ENCODE measurements at places on chromosomes 1 and 21.

GRCh38 chr1:44970317-44970716 is 16.1 kb downstream of the EIF2B3 start:
- DNase-seq, result peak; percentile 72

DNA sequence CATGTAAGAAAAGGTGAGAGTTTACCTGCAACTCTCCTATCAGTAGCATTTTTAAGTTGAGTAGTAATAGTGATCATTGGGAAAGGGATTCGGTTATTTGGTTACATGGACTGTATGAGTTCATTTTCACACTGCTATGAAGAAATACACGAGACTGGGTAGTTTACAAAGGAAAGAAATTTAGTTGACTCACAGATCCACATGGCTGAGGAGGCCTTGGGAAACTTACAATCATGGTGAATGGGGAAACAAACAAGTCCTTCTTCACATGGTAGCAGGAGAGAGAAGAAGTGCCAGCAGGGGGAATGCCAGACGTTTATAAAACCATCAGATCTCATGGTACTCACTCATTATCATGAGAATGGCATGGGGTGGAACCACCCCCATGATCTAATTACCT is 59.3 kb upstream of the FBXO28 start:
- DNase-seq, result no peak

- DNase-seq, result no peak
These were observed 14.0 kb upstream of the SARS1 start for GRCh38 chr1:109199710-109200109.

DNA sequence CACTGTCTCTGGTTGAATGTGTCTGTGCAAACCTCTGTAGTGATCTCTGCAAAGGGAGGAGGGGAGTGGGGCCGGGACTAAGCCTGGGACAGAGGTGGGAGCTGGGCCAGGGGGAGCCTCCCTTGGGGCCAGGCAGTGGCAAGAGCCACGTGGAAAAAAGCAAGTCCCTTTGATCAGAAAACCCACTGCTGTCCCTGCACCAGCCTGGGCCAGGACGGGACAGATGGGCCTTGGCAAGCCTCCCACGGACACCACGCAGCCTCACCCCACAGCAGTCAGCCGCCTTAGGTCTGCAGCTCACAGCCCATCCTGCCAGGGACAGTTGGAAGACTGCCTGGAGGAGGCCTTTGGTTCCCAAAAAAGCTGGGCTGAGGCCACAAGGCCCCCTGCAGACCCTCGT is 11.7 kb upstream of the TRAPPC10 start:
- no peak for DNase-seq

GRCh38 chr1:71350805-71351204 is 270.0 kb upstream of the ZRANB2 start:
- peak; percentile 33 for DNase-seq

DNA sequence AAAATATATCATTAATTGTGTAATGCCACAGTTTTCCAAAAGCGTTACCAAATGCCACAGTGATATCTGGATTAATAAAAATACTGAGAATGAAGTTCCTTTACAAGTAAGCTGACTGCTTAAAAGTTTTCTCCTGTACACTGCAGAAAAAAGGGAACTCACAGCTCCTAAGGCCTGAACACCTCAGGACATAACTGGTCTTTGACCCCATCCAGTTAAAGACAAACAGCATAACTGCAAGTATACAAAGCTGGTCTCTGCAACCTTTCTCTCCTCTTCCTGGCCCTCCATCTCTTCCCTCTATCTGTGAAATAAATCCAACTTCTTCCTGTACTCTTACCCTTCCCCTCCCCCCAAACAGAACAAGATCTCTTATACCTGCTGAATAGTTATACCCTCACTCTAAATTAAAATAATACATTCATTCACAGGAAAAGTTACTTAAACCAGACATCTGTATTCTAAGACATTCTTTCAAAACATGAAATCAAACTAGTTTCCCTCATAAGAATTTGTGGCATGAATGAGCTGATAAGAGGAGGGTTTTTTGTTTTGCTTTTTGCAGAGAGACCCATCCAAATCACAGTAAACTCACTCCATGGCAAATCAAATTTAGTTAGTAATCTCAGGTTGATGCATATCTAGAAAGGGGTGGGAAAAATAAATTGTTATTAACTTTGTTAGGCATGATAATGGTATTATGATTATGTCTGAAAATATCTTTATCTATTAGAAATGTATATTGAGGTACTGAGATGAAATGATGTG is 2.9 kb downstream of the DIPK1A start:
- DNase-seq, result peak; percentile 29

DNA sequence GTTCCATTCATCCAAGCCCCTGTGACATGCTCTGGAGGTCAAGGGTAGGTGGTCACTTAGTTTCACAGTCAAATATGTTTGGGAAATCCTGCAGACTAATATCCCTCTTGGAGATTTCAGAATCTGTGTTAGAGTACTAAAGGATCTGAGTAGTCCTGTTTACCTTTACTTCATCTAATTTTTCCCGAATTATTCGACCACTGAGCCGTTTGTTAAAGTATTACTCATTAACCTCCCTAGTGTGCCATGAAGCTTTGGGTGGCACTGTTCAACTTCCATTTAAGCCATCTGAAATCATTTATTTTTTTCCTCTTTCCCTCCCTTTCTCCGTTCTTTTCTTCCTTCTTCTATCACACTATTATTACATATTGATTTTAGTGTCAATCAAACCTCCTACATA is 109.9 kb downstream of the NGF start:
- no peak for DNase-seq

DNA sequence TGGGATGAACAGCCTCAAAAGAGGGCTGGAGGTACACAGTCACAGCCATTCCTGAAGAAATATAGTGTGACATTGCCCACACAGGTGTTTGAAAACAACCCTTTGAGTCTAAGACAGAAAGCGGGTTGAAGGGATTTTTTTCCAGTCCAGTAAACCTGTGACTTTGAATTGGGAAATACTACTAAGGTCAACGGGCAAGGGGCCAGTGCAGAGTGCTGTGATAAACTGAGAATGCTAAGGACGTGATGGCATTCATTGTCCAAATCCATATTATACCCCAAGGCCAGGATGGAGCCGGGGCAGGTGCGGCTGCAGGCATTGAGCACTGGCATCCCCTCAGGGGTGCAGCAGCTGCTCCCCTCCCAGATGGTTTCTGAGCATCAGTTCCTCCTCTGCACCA is 36.6 kb downstream of the KIAA0040 start:
- DNase-seq, result no peak

DNA sequence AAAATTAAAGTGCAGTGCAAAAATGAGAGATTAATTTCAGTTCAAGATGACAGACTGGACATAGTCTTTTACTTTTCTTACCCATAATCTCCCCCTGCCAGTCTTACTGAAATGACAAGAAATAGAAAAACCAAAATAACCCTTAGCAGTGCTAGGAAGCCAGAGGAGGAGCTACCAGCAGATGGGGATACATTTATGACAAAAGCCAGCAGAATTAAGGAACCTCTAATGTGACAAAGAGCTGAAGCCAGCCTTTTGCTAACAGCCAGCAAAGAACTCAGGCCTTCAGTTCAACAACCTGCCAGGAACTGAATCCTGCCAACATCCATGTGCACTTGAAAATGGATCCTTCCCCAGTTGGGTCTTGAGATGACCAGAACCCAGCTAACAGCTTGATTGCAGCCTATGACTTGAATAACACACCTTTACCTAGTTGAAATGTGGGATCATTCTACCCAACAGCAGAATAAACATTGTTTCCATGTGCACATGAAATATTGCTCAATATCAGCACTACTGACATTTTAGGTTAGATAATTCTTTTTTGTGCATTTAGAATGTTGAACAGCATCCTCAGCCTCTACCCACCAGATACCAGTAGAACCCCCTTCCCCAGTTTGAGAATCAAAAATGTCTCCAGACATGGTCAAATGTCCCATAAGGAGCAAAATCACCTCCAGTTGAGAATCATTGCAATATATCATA is 7.9 kb upstream of the TRAF5 start:
- no peak for DNase-seq

- no peak for DNase-seq
These were observed 4.7 kb downstream of the GPR3 start for GRCh38 chr1:27397110-27397509.

DNA sequence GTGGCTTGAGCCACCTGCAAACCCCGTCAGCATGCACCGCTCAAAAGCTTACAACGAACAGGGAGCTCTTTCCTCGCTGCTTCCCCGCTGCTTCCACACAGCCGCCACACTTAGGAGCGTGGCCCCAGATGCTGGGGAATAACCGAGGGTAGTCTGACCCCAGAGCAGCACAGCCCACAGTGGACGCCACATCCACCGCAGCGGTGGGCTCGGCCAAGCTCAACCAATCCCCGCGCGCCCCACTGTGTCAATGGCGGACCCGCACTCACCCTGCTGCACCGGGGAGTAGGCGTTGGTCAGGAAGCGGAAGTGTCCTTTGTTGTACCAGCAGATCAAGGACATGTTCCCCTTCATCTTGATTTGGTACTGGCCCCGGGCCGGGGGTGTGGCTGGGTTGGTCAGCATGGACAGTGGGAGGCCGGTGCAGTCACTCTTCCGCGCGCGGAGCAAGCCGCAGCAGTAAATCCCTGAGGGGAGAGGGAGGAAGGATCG is 93.5 kb downstream of the PGBD5 start:
- DNase-seq, result no peak

DNA sequence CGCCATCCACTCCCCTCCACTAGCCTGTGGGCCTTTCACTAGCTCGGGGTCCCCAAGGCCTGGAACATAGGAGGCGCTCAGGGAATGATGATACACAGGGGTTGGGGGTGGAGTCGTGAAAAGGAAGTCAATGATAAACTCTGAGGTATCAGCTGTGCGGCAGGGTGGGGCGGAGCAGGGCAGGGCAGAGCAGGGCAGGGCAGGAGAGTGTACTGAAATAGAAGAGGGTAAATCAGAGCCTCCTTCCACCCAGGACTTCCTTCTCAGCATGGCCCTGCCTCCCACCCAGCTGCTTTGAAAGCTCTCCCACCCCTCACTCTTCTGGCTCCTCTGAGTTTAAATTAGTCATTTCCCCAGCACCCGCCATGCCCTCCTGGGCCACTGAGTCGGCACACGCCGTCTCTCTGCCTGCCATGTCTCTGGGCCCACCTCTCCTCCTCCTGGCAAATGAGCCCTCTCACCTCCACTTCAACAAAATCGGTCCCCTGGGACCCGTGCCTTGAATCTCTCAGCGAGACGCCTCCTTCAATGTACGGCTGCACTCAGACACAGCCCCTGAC is 16.9 kb downstream of the CAPZB start:
- no peak for DNase-seq

- DNase-seq, result no peak
These were observed 6.1 kb downstream of the DMRTB1 start for GRCh38 chr1:53465023-53465957.

- DNase-seq, result no peak
These were observed 44.4 kb upstream of the TTC34 start for GRCh38 chr1:2845869-2846268.

GRCh38 chr1:228087771-228088251 is 5.3 kb downstream of the ARF1 start:
- DNase-seq, result peak; percentile 93

GRCh38 chr1:172935062-172935592 is 115.6 kb downstream of the TNFSF18 start:
- DNase-seq, result peak; percentile 33

GRCh38 chr1:37391211-37392011 is 83.0 kb upstream of the ZC3H12A start:
- DNase-seq, result no peak

GRCh38 chr1:25442178-25442577 is 11.5 kb downstream of the MACO1 start:
- DNase-seq, result peak; percentile 56

DNA sequence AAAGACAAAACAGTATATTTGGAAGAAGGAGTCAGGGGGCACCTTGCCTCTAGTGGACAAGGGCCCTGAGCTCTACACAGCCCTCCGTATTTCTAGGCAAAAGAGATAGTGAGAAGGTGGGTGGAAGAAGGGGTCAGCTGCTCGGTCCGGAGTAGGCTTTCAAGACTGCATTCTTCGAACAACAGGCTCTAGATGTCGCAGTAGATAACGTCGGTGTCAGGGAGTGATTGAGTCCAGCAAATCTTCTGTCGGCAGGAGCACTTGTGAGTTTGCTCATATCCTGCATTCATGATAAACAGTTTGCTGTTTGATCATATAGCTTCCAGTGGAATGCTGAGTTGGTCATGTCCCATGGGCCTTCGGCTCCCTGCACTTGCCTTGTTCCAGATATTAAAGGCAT is 36.8 kb downstream of the DIPK1A start:
- no peak for DNase-seq

DNA sequence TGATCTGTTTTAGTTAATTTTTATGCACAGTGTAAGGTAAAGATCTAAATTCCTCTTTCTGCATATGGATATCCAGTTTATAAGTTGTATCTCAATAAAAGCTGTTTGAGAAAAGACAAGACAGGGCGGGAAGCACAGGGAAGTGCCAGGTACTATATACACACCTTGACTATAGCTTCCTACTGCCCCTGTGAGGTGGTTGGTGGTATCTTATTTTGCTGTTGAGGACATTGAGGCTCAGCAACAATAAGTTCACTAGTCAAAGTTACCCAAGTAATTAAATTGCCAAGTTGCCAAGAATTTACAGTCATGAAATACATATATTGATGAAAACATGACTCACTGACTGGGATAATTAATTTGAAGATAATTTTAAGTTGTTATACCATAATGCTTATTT is 109.1 kb downstream of the CD247 start:
- DNase-seq, result no peak

GRCh38 chr1:184254849-184255248 is 132.0 kb upstream of the C1orf21 start:
- DNase-seq, result no peak

DNA sequence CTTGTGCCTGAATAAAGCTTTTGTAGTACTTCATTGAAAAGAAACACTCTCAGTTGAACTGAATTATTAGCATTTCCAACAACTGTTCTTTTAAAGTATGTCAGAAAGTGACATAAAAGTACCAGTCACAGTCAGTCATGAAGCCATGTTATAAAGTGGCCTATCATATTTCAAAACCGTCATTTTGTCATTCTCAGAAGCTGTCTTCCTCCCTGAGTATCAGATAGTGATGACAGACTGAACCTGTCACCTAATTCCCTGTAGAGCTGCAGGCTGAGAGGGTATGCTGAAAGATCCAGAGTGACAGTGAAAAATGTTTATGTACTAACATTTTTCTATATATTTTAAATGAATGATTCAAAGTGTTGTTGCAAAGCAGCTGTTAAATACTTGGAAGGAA is 1121.7 kb upstream of the PRMT6 start:
- DNase-seq, result no peak

All from fibroblast of the aortic adventitia (primary cell).